ENCODE measurements at places on chromosomes 5 and 9. TPM values are rescaled to one million over a fixed set of nuclear protein-coding genes. Genes with fewer than 3 reads are reported as not detected.

DNA sequence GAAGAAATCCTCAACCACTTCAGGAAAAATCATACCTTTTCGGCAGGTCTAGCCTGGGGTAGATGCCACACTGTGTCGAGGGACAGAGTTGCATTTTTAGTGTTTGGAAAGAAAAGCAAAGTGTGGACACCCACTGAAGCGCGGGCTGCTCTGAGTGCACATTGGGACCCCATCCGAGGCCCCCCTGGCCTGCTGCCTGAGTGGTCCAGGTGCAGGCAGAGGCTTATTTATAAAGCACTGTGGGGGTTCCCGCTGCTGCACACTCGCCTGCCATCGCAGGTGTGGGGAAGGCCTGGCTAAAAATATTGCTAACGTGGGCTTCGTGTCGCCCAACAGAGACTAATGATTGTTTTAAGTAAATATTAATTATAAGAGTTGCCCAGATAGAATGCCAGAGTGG, 119.4 kb downstream of the CRB2 start:
- H3K4me3 ChIP-seq, result no peak overlapping the region
- H3K4me1 ChIP-seq, result no peaks in the 10 kb centered on the region
- no peaks in the 10 kb centered on the region for H3K36me3 ChIP-seq
- no peak for DNase-seq
- H3K27ac ChIP-seq, result no peak overlapping the region
- no peaks in the 10 kb centered on the region for H3K27me3 ChIP-seq

GRCh38 chr9:115946530-115946929, 207.1 kb upstream of the PAPPA start:
- H3K27ac ChIP-seq, result no peak overlapping the region
- H3K4me1 ChIP-seq, result no peaks in the 10 kb centered on the region
- H3K4me3 ChIP-seq, result no peak overlapping the region
- no peaks in the 10 kb centered on the region for H3K36me3 ChIP-seq
- no peak for DNase-seq

- no peak overlapping the region for H3K4me3 ChIP-seq
- DNase-seq, result no peak
- H3K36me3 ChIP-seq, result no peaks in the 10 kb centered on the region
- no peak overlapping the region for H3K27ac ChIP-seq
Measured at GRCh38 chr5:92309336-92309991, 926.3 kb upstream of the ARRDC3 start.

- H3K4me3 ChIP-seq, result no peak overlapping the region
- peaks cover 16% of the 10 kb centered on the region for H3K36me3 ChIP-seq
- peaks cover 85% of the 10 kb centered on the region for H3K4me1 ChIP-seq
- no peaks in the 10 kb centered on the region for H3K27me3 ChIP-seq
- H3K27ac ChIP-seq, result peak overlapping the region; percentile 45
Measured at GRCh38 chr5:131357739-131358561, 94.1 kb downstream of the CDC42SE2 start.

DNA sequence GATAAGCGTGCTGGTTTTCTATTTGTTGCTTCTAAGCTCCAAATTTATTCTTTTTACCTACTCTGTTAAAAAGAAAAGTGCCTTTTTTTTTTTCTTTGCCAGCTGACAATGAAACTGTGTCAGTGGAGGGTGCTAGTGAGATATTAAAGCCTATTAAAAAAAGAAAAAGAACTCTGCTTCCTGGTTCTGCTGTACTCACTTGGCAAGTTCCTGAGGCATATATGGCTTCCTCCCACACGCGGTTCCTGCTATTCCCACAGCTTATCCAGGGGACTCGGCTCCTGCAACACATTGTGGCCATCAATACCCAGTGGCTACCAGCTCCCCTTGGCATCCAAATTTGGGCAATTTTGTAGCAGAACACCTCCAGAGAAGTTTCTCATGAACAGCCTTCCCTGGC, 1977.7 kb upstream of the CDH9 start:
- H3K4me3 ChIP-seq, result no peak overlapping the region
- no peak for DNase-seq
- no peaks in the 10 kb centered on the region for H3K36me3 ChIP-seq
- no peak overlapping the region for H3K27ac ChIP-seq

ZNF366 gene
- not detected for polyA plus RNA-seq

DNA sequence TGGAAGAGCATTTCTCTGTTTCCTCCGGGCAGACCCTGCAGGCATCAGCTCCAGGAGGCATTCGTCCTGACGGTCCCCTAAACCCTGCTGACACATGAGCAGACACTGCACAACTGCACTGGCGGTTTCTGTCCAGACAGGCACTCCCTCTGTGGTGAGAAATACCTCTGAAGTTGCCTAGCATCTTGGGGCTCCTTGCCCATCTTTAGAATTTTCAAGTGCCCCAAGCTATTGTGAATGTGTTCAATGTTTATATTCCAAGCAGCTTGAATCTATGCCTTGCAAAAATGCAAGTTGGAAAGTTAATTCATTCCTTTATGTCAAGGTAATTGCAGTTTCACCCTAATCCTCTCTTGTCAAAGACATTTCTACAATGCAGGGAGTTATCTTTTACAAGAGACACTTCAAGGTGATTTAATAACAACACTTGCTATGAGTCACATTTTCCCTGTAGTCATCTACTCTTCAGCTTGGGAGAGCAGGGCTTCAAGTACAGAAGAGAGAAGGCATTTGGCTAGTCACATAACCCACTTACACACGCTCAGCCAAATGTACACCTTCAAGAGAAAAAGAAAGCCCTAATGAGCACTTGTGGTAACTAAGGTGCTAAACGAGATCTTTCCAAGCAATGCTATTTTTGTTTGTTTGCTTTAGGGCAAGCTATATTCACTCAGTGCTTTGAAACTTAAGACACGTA, 302.5 kb downstream of the MLLT3 start:
- H3K27ac ChIP-seq, result no peak overlapping the region
- H3K36me3 ChIP-seq, result no peaks in the 10 kb centered on the region
- DNase-seq, result peak; percentile 15
- peaks cover 77% of the 10 kb centered on the region for H3K4me1 ChIP-seq

C1QTNF3 gene
- 0.53 TPM for polyA plus RNA-seq

PCDHGA2 gene
- not detected for polyA plus RNA-seq

- H3K4me1 ChIP-seq, result no peaks in the 10 kb centered on the region
- H3K36me3 ChIP-seq, result no peaks in the 10 kb centered on the region
- no peak overlapping the region for H3K4me3 ChIP-seq
- no peaks in the 10 kb centered on the region for H3K27me3 ChIP-seq
- no peak overlapping the region for H3K27ac ChIP-seq
Measured at GRCh38 chr5:43729846-43730478, 127.0 kb downstream of the NNT start.
